GM13976 (cell line): ENCODE measurements at places on chromosomes 4 and X.

DNA sequence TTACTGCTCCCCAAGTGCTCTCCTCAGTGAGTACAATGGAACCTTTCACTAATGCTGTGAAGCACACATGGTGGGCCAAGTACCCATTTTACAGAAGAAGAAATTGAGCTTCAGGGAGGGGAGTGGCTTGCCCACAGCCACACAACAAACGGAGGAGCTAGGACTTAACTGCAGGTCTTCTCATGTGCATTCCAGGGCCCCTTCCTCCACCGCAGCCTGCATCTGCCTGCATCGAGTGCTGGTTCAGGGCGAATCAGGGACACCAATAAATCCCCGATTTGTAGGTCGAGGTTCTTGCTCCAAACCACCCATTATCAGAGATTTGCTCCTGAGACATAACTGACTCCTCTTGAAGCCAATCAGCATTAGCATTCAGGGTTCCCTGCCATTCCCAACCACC is 100.9 kb downstream of the MAMLD1 start:
- DNase-seq: no peak

GRCh38 chr4:41725254-41725653 is 23.3 kb downstream of the PHOX2B start:
- no peak for DNase-seq

DNA sequence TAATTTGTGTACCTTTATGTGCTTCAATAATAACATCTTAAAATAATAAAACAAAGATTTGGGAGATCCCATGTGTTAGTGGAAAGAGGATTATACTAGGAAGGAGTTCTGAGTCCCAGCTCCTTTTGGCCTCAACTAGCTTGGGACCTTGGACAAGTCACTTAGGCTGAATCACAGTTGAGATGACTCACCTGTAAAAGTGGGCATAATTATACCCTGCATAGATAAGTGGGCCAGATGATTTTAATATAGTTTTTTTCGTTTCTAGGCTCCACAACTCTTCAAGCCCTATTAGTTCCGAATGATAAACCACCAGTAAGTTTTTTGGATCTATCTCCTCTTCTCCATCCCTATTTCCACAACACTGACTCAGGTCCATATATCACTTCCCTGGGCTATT is 131.8 kb downstream of the ENOX2 start:
- DNase-seq: no peak

DNA sequence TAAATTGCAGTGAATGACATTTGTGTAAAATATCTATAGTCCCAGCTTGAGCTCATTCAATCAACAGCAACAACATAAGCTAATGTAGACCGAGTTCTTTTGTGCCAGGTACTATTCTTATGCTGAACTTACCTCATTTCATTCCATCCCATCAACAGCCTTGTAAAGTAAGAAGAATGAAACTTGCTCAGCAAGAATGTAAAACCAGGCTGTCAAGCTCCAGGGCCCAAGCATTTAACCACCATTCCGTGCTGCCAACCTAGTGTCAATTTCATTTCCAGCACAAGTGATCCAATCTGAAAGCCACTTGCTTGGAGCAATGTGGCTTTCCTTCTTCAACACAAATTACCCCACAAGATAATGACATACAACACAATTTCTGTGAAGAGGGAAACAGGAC is 36.6 kb downstream of the RASSF6 start:
- DNase-seq: no peak
